ENCODE measurements at places on chromosomes 4 and X.

DNA sequence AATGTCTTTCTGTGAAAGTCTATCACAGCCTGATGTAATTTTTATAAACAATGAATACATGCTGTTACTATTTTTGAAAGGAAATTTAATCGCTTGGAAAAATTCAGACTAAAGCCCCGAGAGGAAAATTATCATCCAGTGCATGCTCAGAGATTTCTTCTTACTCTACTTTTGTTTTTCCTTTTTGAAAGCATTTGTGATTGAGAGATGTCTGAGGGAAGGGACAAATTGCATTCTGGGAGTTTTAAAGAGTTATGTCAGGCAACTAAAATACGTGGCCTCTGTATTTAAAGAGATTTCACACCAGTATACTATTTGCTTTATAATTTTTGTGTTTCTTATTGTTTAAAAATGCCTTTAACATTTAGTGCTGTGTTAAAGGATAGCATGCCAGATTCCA lies 1.4 kb upstream of the ZFX start:
- DNase-seq: peak; percentile 39

DNA sequence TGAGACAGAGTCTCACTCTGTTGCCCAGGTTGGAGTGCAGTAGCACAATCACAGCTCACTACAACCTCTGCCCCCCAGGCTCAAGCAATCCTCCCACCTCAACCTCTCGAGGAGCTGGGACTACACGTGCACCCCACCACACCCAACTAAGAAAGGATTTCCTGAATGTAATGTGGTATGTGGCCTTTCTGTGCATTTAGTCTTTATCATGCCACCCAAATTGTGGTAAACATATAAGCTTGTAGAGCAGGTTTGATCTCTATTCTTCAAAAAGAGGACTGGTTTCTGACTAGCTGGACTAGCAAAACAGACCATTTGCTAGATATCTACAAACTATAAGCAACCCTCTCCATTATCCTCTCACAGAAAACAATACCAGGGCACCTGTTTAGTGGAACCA lies 33.6 kb downstream of the ELOVL6 start:
- DNase-seq: no peak

GRCh38 chr4:80225595-80225994 lies 28.3 kb downstream of the PRDM8 start:
- no peak for DNase-seq

GRCh38 chrX:114581528-114582263 lies 2.2 kb upstream of the HTR2C start:
- no peak for DNase-seq

DNA sequence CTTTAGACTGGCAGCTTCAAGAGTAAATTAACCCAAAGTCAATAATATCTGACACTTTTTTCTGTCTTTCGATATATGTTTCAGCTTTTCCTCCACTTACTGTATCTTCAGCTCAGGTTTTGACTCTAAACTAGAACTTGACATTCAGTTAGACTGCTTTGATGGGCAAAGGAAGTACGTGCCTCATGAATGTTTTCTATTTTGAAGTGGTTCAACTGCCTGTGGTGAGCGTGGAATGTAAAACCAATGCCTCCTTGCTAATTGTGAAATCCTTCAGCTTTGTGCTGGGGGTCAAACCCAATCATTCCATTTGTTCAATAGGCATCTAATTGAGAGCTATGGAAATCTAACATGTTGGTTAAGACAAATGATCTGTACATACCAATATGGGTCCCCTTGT lies 857.0 kb upstream of the HTR2C start:
- DNase-seq: no peak

GRCh38 chr4:177451108-177451500 lies 8.9 kb upstream of the AGA start:
- DNase-seq: no peak

DNA sequence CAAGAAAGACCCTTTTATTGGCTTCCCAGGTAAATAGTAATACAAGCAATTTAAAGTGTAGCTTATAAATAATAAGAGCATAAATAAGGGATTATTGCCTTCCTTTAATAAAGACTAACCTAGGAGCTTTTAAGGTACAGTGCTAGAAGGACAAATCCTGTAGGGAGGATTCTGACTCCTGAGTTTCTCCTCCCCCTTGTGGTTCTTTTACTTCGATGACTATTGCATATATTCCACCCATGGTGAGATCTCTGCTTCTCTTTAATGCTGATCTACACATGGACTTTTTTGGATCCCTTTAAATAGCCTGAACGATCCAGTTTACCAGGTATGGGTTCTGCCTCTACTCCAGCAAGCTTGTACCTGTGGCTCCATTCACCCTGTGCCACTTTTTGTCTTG lies 2.5 kb downstream of the GALNT7 start:
- peak; percentile 37 for DNase-seq
